ENCODE measurements at places on chromosomes 6 and 20.

DNA sequence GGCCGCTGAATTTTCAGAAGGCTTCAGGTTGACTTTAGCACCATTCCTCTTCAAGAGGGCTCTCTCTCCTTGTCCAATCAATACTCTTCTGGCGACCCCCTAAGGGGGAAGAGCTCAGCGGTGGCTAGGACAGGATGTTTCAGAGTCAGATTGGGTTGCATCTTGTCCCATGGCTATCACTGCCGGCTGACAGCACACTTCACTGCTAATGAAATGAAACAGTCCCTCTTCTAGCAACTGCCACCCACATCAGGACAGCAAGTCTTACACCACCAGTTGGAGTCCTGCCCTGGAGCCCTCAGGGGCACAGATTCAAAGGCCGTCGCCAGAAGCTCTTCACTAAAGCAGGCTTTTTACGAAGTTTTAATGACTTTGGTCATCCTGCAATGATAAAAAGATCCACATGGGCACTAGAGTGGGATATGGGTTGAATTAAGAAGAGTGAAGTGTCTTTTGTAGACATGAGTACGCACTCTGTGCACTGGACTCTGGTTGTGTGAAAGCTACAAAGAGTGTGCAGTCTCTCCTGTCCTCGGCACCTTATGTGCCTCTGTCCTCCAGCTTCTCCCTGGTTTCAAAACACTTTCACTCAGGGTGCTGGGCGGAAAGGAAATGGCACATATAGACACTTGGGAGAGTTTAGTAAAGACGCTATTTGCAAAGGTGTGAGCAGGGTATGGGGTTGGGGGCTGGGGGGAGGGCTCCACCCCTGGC is 66.1 kb upstream of the SLC22A16 start:
- no peak for DNase-seq

DNA sequence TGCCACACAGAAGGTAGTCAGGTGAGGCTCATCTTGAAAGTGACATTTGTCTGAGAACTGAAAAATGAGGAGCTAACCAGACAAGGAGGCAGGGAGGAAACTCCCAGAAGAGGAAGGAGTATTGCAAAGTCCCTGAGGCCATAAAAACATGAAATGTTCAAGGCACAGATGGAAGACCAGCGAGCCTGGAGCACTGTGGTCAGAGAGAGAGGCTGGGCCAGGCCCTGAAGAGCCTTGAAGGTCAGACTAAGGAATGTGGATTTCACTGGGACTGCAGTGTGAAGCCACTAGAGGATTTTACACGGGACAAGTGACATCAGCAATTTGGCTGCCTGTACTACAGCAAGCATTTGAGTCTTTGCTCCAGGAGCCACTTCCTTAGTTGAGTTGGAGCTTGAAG is 21.1 kb upstream of the TMEM181 start:
- DNase-seq: no peak

DNA sequence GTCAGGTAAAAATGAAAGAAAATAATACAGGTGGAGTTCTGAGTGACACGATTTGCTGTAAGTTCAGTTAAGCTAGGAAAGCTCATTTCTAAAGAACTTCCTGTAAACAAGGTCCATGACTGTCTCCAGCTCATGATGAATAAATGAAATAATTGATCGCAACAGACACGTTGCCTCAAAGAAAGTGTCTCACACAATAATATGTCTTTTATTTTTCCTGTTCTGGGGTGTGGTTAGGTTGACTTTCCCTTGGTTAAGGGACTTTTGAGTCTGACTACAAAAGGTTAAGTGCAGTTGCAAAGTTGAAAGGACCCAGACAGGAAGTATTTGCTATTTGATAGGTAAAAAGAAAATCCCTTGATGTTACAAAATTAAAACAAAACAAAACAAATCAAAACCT is 304.2 kb upstream of the PRDM1 start:
- no peak for DNase-seq

GRCh38 chr6:143196525-143197225 is 136.0 kb downstream of the AIG1 start:
- no peak for DNase-seq

- DNase-seq: no peak
Measured at GRCh38 chr6:113763876-113764275, 93.3 kb upstream of the MARCKS start.

- no peak for DNase-seq
Measured at GRCh38 chr6:7956257-7956656, 45.7 kb upstream of the TXNDC5 start.

GRCh38 chr6:46565531-46565930 is 74.3 kb upstream of the RCAN2 start:
- no peak for DNase-seq

DNA sequence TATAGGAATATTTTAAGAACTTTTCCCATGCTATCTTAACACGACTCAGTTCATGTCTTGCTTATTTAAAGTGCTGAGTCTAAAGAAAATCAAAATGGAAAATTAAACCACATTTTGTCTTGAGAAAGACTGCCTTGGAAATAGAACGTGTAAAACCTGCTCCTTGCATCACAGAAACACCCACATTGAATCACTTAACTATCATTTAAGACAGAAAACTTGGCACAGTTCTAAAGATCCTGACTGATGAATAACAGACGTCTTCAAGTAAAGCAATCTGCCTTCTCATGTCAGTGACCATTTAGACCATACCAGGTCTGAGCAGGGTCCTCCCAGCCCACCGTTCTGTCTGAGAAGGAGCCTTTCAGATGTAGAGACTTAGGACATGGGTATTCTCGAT is 7.4 kb downstream of the PERP start:
- DNase-seq: no peak

DNA sequence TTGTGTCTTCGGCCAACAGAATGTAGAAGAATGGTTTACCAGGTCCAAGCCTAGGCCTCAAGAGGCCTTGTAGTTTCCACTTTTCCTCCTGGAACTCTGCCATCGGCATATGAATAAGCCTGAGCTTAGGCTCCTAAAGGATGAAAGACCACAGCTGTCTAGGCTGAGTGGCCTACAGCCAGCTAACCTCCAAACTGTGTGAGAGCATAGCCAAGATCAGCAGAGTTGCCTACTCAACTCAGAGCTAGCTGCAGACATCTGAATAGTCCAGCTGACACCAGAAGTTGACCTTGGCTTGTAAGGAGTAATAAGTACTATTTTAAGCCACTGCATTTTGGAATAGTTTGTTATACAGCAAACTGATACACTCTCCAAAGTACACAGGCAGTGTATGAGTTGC is 52.6 kb upstream of the SMIM29 start:
- DNase-seq: no peak

- DNase-seq: no peak
Measured at GRCh38 chr6:130505808-130506598, 140.2 kb downstream of the TMEM200A start.

GRCh38 chr6:15296735-15297134 is 50.9 kb downstream of the JARID2 start:
- no peak for DNase-seq

- DNase-seq: no peak
Measured at GRCh38 chr20:32611286-32611685, 26.2 kb upstream of the NOL4L start.

DNA sequence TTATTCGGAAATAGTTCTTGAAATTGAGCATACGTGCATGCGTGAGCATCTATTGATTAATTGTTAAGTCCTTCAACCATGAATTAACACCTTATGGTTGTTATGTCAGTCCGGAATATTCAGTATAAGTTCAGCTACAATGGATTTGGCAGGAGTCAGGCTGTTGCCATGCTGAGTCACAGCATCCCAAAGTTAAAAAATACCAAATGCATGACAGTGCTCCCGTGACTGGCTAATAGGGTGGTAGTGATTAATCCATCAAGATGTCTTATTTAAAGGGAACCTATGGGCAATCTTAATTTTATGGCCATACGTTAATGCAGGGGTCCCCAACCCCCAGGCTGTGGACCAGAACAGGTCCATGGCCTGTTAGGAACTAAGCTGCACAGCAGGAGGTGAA is 10.5 kb downstream of the RAE1 start:
- DNase-seq: no peak

GRCh38 chr6:107656883-107657282 is 167.0 kb downstream of the SOBP start:
- DNase-seq: no peak

GRCh38 chr6:3751077-3751729 is at the start of gene PXDC1:
TSS of gene PXDC1 (minus strand) at chr6:3751713. CDS start at chr6:3751531, 182 bp downstream.
- DNase-seq: no peak

- no peak for DNase-seq
Measured at GRCh38 chr20:59455402-59456341, 148.7 kb upstream of the PHACTR3 start.

- DNase-seq: no peak
Measured at GRCh38 chr6:46505693-46506512, 14.7 kb upstream of the RCAN2 start.

DNA sequence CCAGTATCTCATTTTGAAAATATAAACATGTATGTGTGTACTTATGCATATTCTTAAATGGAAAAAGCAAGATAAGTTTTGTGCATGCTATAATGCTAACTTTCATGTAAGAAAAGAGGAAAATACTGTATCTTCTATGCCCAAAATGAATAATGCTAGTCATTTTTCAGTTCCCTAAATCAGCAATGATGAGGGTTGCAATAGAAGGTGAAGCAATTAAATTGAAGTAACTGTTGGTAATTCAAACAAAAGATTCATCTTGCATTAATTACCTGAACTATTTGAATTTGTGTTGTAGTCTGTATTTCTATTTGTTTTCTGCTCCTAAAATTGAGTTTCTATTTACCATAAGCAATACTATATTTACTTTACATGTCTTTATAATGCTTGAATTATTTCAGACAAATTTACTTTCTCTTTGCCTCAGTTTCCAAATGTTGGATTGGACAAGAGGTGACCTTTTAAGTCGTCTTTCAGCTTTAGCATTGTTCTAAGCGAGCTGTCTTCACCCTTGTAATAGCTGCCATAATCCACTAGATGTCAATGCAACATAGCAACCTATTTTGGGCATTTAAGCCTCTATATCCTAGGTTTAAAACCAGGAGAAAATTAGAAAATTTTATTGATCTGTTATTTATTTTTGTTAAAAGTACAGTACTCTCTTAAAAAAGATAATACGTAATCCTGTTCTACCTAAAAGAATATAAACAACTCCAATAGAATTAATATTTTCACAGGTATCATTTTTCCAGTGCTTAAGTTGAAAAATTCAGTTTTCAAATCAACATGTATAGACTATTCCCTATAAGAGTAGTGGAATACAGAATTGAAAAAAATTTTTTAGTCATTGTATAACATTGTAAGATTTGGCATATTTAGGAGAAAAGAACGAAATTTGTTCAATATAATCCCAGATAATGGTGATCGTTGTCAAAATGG is 52.3 kb upstream of the IFNGR1 start:
- no peak for DNase-seq

DNA sequence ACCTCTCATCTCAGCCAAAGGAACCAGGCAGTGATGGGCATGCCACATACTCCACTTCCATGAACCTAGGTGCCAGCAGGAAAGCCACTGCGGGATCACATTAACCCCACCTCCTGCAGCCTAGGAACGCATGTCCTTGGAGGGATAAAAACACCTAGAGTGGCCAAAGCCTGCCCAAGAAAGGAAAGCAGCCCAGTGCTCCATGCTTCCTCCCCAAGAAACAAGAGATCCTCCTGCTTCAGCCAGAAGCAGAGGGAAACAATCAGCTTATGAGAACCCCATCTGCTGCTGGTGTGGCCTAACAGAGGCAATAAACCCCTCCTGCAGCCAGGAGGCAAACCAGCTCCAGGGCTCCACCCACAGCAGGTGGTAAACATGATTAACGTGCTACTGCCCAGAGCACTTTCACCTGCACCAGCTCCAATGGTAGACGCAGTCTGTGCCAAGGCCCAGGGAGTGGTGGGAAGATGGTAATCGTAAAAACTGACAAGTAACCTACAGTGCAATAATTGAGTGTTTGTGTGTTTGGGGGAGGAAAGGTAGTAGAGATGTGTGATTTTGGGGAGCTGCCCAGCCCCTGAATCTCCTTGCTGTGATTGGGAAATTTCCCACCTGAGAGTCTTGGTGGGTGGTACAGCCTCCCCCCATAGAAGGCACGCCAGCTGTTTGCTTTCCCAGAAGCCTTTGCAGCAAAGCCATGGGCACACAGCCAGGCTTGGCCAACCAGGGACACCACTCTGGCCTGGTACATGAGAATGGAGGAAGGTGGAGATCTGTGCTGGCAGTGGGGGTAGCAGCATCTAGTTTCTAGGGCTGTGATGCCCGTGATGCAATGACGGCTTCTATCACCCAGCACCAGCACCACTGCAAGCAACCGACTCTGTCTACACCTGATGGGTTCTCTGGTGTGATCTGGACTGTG is 50.6 kb upstream of the TBC1D7 start:
- DNase-seq: no peak

- no peak for DNase-seq
Measured at GRCh38 chr6:39642270-39642669, 82.9 kb downstream of the KIF6 start.

- DNase-seq: no peak
Measured at GRCh38 chr6:124536842-124537191, 425.4 kb upstream of the RNF217 start.

- no peak for DNase-seq
Measured at GRCh38 chr6:6438286-6438685, 117.8 kb upstream of the F13A1 start.
